ENCODE measurements at places on chromosomes 13 and 19.

DNA sequence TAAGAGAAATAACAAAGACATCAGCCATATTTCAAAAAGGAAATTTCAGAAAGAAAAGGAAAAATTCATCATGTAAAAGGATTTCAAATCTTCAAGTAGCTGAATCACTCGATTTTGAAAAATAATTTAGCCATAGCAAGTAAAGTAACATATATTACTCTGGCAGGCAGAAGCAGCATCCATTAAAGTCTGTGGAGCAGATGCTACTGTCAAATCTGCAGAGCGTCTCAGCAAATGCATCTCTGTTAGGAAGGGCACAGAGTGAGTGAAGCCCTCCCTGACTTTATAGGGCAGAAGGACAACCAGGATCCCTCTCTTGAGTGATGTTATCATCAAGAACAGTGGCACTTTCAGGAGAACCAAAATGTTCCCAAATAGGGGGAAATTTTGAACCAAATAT is 445.5 kb downstream of the EFNB2 start:
- no peak for DNase-seq

GRCh38 chr19:56112313-56112709 is 8.8 kb downstream of the ZNF787 start:
- no peak for DNase-seq

DNA sequence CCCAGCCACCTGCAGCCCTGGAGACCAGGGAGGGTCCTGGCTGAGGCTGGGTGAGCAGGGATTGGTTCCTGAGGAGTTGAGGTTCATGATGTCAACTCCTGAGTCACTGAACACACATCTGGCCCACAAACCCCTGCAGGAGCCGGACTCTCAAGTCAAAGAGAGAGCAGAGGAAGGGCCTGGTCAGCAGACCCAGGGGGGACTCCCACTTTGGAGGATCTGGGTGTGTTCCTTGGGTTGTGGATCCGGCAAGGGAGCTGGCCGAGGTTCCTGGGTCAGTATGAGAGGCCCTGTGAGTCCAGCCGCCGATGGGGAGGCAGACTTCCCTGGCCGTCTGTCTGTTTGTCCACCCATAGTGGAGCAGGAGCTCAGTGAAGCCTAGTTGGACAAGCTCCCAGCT is 4.0 kb downstream of the SLC7A10 start:
- no peak for DNase-seq

- no peak for DNase-seq
These were observed 323.1 kb downstream of the ZNF536 start for GRCh38 chr19:30695171-30695875.

- DNase-seq = no peak
These were observed 1365.0 kb downstream of the EFNB2 start for GRCh38 chr13:105170438-105170837.

- no peak for DNase-seq
These were observed 1210.2 kb upstream of the ATXN8OS start for GRCh38 chr13:68897331-68897928.

GRCh38 chr13:44796597-44797490 is 192.4 kb downstream of the NUFIP1 start:
- no peak for DNase-seq

DNA sequence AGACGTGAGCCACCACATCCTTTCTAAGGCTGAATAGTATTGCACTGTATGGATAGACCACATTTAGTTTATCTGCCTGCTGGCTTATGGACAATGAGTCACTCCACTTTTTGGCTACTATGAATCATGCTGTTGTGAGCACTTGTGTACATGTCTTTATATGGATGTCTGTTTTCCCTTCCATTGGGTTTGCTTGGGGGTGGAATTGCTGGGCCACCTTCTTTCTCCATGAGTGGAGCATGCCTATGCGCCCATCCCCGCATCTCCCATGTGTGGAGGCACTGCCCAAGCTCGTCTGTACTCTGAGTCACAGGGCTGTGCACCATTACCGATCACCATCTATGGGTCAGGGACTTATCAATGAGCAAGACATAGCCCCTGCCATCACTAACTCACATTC is 127.2 kb upstream of the GJB6 start:
- DNase-seq = no peak

- DNase-seq = no peak
These were observed 181.0 kb upstream of the GPR12 start for GRCh38 chr13:26941345-26942174.

DNA sequence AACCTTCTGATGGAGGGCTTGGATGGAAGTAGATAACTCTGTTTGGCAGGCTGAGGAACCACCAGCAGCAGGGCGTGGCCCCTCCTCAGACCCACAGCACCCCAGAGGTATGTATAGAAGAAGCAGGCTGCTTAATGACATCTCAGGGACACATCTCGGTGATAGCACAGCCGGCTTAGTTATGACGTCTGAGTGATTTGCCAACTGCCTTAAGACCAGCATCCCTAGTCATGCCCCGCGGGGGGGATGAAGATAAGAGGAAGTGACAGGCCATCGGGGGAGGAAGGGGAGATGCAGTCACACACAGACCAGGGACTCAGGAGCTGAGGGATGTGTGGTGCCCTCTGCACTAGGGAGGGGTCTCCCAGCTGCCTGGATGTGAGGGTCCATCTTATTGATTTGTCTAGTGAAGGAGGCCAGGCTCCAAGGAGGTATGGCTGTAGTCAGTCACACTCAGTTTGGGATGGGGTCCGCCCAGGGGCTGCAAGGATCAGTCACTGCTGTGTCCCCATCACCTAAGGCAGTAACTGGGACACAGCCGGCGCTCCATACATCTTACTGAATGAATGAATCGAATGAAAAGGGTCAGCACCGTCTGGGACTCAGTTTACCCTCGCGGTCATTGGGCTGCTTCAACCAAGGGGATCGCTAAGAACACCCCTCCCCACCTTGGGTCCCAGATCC is 19.2 kb upstream of the ERCC1 start:
- peak; percentile 63 for DNase-seq

GRCh38 chr13:23506071-23506806 is 64.0 kb upstream of the TNFRSF19 start:
- DNase-seq = peak; percentile 34

DNA sequence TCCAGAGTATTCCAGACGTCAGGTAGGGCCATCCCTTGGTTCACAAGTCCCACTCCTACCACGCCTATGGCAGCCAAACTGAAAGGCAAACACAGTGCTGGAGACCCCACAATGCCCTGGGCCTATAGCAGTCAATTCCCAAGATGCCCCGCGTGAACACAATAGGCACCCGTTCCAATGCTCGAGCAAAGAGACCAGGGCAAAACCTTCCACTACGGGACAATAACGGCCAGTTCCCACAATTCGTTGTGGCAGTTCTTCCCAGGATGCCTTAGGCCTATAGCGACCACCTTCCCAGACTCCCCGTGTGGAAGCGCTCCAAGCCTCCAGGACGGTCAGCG is 538 bp downstream of the ZNF428 start:
- peak; percentile 58 for DNase-seq

DNA sequence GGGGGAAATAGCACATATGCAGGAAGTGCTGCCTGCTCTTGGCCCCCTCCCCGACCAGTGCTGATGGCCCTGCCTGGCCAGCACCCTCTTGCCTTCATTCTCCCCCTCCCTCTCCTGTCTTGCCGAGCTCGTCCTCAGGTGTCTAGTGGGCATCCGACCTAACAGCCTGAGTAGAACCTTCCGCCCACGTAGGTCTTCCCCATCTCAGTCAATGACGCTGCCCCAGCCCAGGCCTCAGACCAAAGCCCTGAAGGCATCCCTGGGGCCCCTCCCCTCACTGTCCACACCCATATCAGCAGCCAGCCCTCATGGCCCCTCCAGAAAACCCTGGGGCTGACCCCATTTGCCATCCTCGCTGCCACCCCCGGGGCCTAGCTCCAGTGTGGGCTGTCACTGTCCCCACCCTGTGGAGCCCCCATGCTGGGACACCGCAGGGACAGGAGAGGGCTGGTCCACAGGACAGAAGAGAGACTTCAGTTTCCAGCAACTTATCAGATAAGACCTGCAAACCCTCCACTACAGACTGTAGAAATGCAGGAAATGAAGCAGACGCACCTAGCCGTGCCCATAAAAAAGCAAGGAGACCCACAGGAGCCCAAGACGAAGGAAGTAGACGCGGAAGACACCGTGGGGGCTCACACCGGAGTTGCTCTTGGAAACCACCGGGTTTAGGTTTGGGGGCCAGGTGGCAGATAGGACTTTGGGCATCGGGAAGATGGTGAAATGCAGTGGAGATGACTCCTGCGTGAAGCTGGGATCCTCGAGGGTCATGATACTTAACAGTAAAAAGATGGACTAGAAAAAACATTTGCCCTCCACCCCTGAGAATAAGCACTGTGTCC is 38.3 kb downstream of the AP1M1 start:
- no peak for DNase-seq
